ENCODE measurements at places on chromosomes 1 and 21.

GRCh38 chr1:226609836-226610455, 61.4 kb downstream of the STUM start:
- no peak for DNase-seq

- no peak for DNase-seq
Measured at GRCh38 chr1:227280836-227281235, 37.5 kb downstream of the CDC42BPA start.

- no peak for DNase-seq
Measured at GRCh38 chr1:93347334-93347899, 1.7 kb downstream of the DR1 start.

DNA sequence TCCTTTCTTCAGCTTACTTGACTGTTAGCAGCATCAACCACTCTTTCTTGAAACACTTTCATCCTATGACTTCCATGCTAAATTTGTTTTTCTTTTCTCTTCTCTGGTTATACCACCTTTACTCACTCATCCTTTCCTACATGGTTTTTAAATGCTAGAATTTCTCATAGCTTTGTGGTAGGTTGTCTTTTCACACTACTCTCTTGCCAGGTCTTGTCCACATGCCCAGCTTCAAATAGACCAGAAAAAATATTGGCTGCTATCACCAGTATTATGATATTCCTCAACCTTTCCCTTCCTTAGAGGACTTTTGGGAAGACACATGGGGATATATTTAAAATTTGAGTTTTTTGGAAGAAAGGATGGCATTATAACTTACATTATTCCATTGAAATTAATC, 48.8 kb downstream of the PPP1R12B start:
- no peak for DNase-seq

DNA sequence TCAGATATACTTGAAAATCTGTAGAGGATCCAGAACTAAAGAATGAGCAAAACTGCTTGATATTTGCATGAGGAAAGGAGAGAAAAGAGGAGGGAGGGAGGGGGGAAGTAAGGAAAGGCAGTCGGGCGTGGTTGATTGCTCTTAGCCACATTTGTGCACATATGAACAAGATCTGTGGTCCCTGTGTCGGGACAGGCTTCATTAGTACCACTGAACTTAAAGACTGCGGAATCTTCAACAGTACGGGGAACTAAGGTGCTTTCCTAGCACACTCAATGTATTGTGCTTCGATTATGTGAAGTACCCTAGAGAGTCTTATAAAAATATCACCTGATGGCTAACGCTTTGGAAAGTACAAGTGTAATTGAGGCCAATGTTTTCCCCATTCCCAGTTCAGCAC, 59.9 kb downstream of the ZBTB18 start:
- no peak for DNase-seq

- DNase-seq, result no peak
Measured at GRCh38 chr1:228142155-228142691, 2.1 kb downstream of the GUK1 start.

DNA sequence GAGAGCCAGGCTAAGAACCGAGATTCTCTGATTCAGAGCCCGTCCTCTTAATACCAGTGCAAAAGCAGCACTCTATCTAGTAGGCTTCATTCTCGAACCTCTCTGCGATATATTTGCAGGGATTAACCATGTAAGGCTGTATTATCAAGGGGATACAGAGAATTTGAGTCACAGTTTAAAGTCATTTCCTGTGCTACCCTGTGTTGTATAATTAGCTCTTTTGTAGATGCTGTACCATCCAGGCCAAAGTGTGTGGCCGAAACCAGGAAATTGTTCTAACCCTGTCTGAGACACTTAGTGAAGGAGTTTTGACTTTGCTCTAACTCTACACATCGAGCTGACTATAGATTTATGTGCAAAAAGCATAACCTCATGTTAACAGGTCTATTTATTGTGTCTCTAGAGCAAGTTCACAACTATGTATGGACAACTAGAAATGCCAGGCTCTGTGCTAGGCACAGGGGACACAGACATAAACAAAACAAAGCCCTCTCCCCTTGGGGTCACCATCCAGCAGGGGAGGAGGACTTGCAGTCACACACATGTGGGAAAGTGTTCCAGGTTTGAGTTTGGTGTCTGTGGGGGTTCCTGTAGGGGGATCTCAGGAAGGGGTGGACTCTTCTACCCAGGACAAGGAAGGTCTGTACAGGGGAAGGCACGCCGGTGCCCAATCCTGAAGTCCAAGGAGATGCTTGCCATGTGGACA, 182.2 kb downstream of the DHRS3 start:
- DNase-seq, result no peak

- no peak for DNase-seq
Measured at GRCh38 chr1:19617376-19617775, 26.7 kb upstream of the NBL1 start.

DNA sequence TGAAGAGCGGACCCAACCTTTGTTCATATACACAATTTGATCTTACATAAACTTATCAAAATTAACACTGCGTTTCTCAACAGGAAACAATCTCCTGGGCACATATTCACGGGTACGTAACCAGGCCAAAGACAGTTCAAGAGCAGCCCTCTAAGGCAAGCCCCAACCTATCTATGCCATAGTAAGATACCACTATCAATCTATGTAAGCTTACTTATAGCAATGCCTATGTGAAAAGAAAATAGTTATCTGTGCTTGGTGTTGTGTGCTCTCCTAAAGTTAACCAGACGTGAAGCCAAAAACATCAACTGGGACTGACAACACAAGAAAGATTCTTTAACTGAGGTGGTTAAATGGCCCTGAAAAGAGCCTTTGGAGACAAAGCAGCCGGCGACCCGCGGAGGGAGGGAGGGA, 49.4 kb upstream of the BOLA1 start:
- DNase-seq, result no peak

DNA sequence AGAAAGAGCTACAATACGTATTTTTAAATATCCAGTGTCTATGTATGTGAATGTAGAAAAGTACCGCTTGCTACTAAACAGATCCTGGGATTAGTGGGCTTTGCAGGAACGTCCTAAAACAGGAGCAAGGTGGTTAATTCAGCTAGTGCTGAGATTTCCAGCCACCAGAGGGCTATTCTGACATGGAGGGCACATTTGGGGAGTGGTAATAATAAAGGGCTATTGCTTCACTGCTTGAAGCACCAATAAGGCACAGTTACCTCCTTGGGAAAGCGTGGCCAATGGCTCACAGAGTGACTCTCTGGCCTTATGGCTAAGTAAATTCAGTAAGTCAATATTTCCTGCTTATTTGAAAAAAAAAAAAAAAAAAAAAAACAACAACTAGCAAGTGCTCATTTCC, 152.4 kb downstream of the GABPA start:
- no peak for DNase-seq
